Activated gamma-delta T cell treated with Interleukin-2 at 50 U/mL for 16 hours (primary cell): ENCODE measurements at places on chromosomes 3 and 15.

DNA sequence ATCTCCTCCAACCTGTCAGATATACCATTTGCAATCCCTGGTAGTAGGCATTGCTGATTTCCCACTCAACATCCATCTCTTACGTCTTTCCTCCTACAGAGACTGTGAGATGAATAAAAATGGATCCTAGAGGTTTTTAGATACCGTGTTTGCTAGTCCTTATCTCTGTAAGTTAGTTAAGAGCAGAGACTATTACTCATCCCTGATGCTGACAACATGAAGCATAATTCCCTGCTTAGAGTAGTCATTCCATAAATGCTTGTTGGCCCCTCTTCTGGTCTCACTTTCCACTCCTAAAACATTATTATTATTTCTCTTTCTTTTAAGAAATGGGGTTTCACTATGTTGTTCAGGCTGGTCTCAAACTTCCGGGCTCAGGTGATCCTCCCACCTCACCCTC lies 136.2 kb downstream of the RTP4 start:
- no peak for DNase-seq

GRCh38 chr3:188574885-188575284 lies 420.9 kb downstream of the LPP start:
- no peak for DNase-seq

DNA sequence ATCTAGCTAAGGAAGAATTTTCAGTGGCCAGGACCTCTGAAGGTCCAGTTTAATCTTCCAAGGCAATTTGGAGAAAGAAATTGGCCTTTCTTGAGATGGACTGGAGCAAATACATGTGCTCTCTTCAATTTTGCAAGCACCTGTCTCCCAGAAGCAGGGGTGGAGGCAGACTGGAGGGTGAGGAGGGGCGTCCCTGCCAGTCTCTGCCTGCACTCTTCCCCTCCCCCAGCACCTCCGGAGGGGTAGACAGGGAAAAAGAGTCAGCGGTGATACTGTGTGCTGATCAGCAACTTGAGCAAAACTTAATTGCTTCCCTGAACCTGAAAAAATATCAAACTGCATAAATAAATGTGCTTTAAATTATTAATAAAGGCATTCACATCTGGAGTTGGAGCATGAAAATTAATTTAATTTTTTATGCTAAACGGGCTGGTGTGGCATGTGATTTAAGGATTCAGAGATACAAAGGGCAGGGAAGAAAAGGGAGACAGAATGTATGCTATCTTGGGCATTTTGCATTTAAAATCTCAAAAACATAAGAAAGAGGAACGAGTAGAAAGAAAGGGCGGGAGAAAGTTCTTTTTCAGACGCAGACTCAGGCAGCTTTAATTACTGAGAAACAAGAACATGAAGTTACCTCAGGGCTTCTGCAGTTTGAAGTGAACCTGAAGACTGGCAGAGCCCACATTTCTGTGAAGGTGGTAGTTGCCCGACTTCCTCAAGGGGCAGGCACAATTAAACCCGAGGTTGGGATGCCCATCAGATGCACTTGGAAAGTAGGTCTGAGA lies 319.7 kb downstream of the UACA start:
- DNase-seq: no peak

- DNase-seq: no peak
Observed at GRCh38 chr15:94228611-94229010, 2.8 kb upstream of the MCTP2 start.

GRCh38 chr3:122314228-122314876 lies 10.7 kb upstream of the CSTA start:
- DNase-seq: no peak

DNA sequence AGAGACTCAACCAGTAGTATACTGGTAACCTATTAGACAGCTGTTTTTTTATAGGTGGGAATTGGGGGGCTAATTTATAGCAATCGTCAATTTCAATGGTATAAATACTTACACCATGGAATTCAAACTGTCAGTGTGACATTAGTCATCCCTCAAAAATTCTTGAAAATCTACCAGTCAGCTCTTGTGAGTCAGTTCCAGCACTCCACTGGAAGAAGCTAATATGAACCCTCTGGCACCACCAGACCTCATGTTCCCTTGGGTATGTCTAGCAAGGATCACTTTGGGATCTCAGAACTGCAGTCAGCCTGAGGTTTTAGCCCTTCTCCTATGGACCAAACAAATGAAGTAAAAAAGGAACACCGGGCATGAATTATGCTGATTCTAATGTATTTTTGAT lies 11.8 kb upstream of the UACA start:
- DNase-seq: no peak

DNA sequence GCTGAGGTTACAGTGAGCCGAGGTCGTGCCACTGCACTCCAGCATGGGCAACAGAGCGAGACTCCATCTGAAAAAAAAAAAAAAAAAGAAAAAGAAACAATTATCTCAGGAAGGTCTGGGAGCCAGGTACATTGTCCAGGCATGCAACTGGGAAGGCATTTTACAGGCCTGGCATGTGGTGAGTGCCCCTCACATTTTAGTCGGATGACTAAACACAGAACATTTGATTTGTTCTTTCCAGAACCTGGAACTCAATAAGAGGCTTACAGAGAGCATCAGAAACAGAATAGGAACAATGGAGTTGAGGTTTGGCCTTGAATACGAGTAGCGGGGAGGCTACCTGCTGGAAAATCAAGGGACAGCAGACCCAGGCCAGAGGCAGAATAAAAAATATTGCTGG lies 33.7 kb upstream of the IGF1R start:
- no peak for DNase-seq

DNA sequence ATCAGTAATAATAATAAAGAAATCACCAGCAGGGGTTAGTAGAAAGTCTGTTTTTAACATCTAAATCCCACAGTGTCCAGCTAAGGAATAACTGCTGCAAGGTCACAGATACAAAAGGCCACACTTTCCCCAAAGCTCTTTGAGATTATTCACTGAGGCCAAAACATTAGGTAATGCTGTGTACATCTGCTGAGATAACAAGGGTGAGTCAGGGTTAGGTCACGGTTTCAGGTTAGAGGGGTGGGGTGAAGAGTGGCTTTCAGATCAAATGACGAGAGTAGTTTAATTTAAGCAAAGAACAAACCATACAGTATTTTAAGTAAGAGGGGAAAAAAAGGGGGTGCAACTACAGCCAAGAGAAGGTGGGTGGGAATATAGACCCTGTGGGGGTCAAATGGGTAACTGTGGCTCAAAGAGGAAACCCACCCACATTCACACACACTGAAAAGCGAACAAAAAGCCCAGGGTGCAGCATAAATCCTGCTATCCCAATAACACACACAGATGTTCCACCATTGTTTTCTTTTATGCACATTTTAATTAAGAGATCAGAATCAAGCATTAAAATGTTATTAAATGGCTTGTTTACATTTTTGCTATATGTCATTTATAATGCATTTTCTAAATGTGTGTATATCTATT lies 412.9 kb downstream of the TIGIT start:
- no peak for DNase-seq

- DNase-seq: no peak
Observed at GRCh38 chr3:130827486-130827885, 66.4 kb upstream of the ATP2C1 start.

DNA sequence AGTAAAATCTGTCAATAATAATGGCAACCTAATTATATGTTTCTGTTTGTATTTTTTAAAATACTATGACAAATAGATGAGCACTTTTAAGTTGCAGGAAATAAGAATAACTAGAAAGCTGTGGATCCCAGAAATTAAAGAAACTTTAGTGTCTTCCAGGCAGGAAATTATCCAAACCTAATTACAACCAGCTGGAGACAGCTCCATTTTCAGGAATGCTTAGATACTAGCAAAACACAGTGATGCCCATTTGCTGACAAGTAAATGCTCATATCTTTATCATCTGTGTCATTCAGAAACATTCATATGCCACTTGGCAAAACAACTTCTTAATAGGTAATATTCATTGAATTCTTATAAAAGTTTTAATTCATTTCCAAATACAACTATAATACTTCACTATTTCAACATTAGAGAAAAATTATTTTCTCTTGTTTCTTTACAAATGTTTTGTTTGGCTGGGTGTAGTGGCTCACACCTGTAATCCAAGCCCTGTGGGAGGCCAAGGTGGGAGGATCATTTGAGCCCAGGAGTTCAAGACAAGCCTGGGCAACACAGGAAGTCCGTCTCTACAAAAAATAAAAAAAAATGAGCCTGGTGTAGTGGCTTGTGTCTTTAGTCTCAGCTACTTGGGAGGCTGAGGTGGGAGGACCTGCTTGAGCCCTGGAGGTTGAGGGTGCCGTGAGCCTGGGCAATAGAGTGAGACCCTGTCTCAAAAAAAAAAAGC lies 169.1 kb upstream of the TSPAN3 start:
- DNase-seq: no peak

GRCh38 chr3:82790307-82791097 lies 1029.1 kb upstream of the GBE1 start:
- no peak for DNase-seq

- no peak for DNase-seq
Observed at GRCh38 chr3:79886204-79886603, 118.4 kb upstream of the ROBO1 start.

- no peak for DNase-seq
Observed at GRCh38 chr3:22189616-22190015, 438.6 kb upstream of the ZNF385D start.

DNA sequence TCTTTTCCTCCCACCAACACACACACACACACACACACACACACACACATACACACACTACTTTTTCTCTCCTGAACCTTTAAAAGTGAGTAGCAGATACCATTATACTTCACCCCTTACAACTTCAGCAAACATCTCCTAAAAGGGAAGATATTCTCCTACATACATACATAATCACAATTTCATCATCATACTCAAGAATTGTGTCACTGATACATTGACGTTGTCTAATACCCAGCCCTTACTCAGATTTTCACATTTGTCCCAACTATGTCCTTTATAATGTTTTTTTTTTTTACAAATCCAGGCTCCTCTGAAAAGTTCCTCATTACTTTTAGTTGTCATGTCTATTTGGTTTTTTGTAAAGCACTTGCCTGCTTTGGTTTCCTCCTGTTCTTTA lies 18.5 kb downstream of the ABHD6 start:
- DNase-seq: no peak

DNA sequence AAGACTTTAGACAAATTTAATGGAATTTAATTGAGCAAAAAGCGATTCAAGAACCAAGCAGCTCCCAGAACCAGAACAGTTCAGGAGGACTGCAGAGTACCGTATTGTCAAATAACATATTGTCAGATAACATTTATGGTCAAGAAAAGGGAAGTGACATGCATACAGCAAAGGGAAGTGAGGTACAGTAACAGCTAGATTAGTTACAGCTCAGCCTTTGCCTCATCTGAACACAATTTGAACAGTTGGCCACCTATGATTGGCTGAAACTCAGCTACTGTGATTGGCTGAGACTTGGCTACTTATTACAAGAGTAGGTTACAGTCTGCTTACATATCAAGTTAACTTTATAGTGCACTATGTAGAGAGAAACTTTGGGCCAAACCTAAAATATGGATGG lies 21.9 kb downstream of the ZFAND6 start:
- DNase-seq: no peak

DNA sequence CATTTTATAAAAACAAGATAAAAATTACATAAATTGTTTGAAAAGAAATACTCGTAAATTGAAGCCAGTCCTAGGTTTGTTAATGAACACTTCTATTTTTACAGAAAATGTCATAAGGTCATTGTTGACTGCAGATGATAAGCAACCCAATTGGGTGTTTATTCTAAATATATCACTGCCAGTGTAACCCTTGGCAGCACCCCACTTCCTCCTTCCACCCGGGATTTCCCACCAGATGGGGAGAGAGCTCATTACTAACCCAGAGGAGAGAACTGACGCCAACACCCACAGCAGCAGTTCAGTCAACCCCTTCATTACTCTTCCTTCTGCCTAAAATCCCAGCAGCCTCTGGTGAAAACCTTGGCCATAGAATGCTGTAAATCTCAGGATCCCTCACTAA lies 307.6 kb downstream of the GAP43 start:
- DNase-seq: no peak

DNA sequence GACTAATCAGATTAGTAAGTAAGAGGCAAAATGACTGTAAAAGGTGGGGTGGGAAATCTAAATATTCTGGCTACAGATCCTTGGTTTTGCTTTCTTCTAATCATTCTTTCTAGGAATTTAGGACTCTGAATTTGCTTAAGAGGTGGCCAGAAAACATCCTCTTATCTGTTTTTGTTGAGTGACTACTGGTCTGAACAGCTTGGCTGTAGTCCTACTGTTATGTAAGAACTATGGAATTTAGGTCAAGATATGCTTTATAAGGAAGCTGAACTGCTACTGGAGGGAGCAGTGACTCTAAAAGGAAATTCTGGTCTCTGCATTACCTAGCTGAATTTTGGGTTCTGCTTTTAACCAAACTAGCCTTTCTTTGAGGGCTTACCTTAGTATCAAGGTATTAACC lies 33.5 kb upstream of the CSPG5 start:
- DNase-seq: no peak

DNA sequence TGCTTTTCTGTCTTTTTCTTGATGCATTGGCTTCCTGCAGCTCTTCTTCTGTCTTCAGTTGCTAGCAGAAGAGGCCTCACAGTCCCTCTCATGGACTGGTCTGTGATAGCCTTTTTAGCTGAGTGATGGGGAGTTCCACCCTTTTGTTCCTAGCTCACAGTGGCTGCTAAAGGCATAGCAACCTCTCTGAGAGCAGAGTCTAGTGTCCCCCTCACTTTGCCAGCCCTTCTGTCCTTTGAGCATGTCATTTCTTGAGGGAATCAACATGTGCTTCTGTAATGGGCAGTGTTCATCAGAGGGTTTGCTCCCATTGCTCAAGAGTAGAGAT lies 44.4 kb downstream of the GAP43 start:
- no peak for DNase-seq

DNA sequence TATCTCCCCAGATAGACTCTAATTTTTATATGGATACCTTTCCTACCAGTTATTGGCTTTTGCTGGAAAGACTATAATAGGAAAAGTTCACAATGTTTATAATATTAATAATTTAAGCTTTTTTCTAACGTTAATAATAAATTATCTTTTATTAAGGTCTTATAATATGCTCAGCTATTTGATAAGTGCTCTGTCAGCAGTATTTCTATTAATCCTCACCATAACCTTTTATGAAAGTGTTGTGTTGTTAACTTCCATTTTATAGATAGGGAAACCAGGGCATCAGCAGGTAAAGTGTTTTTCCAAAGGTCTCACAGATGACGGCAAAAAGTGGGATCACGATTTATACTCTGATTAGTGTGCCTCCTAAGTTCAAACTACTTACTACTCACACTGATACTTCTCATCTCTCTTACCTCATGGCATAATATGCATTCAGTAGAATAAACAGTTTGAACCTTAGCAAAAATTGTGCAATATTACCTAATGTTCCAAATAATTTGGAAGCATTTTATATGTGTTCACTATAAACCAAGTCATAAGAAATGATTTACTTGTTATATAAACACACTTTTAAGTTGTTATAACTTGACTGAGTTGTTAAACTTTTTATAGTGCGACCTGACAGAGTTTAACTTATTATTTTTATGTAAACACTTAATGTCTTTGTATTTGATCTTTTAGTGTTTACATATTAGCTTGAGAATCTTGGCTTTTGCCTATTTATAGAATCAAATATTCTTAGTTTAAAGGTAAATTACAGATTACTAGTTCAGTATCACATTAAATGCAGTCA lies 274.9 kb upstream of the DCBLD2 start:
- DNase-seq: no peak
